ENCODE measurements at places on chromosomes 4 and X.

DNA sequence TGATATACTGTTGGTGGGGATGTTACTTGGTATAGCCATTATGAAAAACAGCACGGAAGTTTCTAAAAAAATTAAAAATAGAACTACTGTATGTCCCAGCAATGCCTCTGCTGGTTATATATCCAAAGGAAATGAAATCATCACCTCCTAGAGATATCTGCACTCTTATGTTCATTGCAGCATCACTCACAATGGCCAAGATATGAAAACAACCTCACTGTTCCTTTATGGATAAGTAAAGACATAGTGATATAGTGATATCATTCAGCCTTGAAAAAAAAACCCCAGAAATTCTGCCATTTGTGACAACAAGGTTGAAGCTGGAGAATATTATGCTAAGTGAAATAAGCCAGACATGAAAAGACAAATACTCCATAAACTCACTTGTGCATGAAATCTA is 543.8 kb upstream of the SLIT2 start:
- no peak for DNase-seq

DNA sequence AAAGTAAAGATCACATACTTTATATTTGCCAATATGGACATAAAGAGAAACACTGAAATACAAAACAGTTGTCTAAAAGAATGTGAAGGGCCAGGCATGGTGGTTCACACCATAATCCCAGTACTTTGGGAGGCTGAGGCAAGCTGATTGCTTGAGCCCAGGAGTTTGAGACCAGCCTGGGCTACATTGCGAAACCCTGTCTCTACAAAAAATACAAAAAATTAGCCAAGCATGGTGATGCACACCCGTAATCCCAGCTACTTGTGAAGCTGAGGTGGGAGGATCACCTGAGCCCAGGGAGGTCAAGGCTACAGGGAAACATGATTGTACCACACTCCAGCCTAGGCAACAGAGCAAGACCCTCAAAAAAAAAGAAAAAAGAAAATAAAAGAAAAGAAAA is 11.8 kb downstream of the RBM47 start:
- DNase-seq: no peak

DNA sequence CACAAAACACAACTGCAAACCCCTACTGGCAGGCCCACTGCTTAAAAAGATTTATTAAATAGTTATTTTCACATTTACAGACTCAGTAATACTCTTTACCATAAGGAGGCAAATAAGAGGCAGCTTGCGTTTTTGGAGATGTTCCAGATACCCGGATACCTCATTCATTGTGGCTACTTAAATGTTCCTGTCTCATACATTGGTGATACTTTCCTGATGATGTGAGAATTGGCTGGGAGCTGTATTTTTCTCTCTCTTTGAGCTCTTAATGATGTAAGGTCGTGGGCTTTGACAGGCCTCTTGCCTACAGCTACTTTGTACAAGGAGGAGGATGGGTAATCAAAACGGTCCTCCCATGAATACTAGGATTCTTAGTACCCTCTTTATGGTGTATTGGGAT is 101.5 kb downstream of the AKAP4 start:
- DNase-seq: no peak

DNA sequence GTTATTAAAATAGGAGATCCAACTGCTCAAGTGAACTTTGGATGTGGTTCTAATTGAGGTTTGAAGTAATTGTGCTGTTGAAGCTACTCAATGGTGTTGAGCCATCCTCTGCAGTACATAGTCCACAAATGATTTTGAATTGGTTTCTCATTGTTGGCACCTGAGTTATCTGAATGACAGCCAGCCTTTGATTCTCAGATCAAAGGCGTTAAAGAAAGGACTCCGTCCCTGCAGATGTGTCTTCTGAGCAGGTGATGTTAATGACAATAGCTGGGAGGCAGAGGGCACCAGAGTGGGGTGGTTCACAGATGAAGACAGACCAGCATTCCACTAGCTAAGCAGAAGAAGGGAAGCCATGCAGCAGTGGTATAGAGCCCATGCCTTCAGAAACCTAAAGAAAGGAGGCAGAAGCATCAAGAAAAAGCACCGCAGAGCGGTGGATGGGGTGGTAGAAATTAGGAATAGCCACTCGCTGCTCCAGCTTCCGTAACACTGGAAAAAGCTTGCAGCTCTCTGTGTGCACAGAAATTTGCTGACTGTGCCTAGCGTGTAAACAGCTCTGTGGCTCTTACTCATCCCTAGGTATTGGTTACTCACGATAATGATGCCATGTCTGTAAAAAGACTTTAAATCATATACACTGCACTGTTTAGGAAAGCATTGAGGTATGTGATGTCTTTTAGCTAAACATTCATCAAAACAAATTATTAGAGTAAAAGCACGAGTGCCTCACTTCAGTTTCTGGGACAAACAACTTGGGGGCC is 79.2 kb upstream of the CLCN4 start:
- no peak for DNase-seq

- DNase-seq: no peak
These were observed 646.2 kb downstream of the TRAM1L1 start for GRCh38 chr4:116438981-116439729.

- no peak for DNase-seq
These were observed 47.8 kb downstream of the RHOH start for GRCh38 chr4:40244606-40245005.

DNA sequence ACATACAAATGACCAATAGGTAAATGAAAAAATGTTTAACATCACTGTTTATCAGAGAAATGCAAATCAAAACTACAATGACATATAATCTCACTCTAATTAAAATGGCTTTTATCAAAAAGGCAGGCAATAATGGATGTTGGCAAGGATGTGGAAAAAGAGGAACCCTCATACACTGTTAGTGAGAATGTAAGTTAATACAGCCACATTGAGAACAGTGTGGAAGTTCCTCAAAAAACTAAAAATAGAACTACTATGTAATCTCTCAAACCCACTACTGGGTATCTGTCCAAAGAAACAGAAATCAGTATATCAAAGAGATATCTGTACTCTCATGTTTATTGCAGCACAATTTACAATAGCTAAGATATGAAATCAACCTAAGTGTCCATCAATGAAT is 165.9 kb upstream of the HHIP start:
- DNase-seq: no peak

DNA sequence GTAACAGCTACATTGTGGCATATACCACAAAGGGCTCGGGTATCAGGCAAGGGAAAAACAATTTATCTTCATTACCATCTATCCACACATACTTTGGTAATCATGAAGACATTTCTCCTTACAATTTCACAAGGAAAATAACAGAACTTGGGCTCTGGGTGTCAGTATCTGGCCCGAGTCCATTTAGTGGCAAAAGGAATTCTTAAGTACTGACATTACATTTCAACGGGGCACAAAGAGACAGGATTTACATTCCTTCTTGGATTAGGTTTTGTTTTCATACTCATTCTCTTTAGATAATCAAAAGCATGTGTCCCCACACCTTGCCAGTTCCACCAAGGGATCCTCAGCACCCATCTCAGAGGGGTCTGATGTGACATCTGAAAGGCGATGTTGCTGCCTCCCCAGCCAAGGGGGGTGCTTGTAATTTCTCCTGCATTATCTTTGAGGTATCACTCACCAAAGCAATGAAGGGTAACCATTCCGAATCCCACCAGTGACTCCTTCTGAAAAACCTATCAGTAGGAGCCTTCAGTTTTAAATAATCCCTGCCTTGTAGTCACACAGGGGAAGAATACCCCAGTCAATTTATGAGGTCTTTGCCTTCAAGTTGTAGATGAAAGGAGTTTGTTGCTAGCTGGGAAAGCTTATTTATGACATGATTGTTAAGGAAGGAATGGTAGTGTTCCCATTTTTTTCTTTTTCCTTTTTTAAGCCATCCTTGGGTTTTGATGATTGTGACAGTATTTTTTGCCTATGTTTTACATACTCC is 118.6 kb downstream of the PALLD start:
- DNase-seq: no peak

GRCh38 chr4:183986971-183987946 is 82.2 kb downstream of the STOX2 start:
- DNase-seq: no peak

GRCh38 chr4:110967936-110968335 is 345.1 kb upstream of the PITX2 start:
- DNase-seq: no peak

DNA sequence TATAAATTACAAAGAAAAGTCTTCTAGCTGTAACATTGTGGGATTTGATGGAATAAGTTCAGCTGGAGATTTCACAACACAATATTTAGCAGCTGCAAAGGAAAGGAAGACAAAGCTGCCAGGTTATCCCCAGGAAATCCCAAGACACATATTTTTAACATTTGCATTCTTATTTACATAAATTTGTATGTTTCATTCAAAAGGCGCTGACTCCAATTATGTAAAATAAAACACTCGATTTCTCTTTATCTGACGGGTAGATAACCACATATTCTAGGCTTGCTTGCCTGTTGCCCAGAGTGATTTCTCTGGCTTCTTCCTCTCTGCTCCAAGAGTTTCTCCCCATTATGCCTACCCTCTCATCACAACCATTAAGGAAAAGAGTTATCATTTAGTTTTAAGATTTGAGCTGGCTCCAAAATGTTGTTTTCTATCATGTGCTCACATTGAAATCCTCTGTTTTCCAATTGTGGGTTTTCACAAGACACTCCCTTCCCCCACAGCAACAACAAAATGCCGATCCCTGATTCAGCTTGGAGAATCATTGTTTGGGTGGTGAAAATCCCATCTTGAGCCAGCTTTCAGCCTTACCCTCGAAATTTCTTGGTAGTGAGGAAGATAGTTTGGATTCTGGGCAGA is 128.2 kb upstream of the RASGEF1B start:
- DNase-seq: no peak

- no peak for DNase-seq
These were observed 70.8 kb downstream of the RWDD4 start for GRCh38 chr4:183588169-183588675.

- no peak for DNase-seq
These were observed 11.7 kb downstream of the AFP start for GRCh38 chr4:73447671-73448070.

- no peak for DNase-seq
These were observed 105.8 kb upstream of the NWD2 start for GRCh38 chr4:37138789-37139188.
